ENCODE measurements at places on chromosomes 2 and 18. TPM values are rescaled to one million over a fixed set of nuclear protein-coding genes. Genes with fewer than 3 reads are reported as not detected.

The SLC4A5 gene
- 36.3 TPM for total RNA-seq

The PCARE gene
- total RNA-seq: 57.0 TPM

The NHEJ1 gene
- total RNA-seq: 12.1 TPM

The PLEKHA3 gene
- 24.2 TPM for total RNA-seq

The LIMS3 gene
- total RNA-seq: 3.5 TPM

The CROCC2 gene
- 0.16 TPM for total RNA-seq

The NGEF gene
- total RNA-seq: 10.0 TPM

The TTC39C gene
- total RNA-seq: 32.9 TPM

The FHOD3 gene
- 49.9 TPM for total RNA-seq

The EHD3 gene
- 13.4 TPM for total RNA-seq

The WDSUB1 gene
- 17.1 TPM for total RNA-seq

The CHRND gene
- total RNA-seq: 3.9 TPM

The LOXHD1 gene
- total RNA-seq: 0.77 TPM

The CPLX4 gene
- 46.1 TPM for total RNA-seq

The RNF152 gene
- total RNA-seq: 49.1 TPM

The MOGAT1 gene
- not detected for total RNA-seq

The NCOA1 gene
- 125 TPM for total RNA-seq

The MAPK4 gene
- 16.1 TPM for total RNA-seq

The TCF23 gene
- 0.11 TPM for total RNA-seq

The SPATA3 gene
- total RNA-seq: not detected

The IL36A gene
- not detected for total RNA-seq

The CCDC141 gene
- 19.2 TPM for total RNA-seq

The ERFE gene
- total RNA-seq: 1.4 TPM

Data from camera-type eye (tissue), 1 donor.